ENCODE measurements at places on chromosomes 13 and 19.

GRCh38 chr13:98879957-98880356 is 97.9 kb downstream of the DOCK9 start:
- peak; percentile 69 for DNase-seq

DNA sequence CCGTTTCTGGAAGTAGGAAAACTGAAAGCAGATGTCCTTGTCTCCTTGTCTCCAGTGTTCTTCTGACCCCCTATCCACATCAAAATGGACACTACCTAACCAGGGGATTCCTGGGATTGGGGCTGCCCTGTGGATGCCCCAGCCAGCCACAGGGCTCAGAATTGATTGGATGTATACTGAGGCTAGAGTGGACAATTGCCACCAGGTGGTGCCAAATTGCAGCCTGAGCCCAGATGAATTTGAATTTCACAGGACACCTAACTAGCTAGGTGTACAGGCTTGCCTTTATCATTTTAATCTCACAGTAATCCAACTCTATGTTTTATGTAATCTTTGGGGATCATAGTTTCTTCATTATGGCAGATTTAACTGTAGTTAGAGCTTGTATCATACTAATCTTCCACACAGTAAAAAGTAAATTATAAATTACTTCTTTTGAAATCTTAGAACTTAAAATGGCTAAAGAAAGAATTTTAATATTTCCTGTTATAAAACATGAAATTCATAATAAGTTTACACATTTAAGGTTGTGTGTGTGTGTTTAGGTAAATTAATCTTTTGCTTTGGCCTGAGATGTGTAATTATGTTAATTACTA is 58.0 kb downstream of the PIBF1 start:
- DNase-seq = no peak

- DNase-seq = no peak
These were observed 33.6 kb downstream of the ELF1 start for GRCh38 chr13:40985381-40986100.

DNA sequence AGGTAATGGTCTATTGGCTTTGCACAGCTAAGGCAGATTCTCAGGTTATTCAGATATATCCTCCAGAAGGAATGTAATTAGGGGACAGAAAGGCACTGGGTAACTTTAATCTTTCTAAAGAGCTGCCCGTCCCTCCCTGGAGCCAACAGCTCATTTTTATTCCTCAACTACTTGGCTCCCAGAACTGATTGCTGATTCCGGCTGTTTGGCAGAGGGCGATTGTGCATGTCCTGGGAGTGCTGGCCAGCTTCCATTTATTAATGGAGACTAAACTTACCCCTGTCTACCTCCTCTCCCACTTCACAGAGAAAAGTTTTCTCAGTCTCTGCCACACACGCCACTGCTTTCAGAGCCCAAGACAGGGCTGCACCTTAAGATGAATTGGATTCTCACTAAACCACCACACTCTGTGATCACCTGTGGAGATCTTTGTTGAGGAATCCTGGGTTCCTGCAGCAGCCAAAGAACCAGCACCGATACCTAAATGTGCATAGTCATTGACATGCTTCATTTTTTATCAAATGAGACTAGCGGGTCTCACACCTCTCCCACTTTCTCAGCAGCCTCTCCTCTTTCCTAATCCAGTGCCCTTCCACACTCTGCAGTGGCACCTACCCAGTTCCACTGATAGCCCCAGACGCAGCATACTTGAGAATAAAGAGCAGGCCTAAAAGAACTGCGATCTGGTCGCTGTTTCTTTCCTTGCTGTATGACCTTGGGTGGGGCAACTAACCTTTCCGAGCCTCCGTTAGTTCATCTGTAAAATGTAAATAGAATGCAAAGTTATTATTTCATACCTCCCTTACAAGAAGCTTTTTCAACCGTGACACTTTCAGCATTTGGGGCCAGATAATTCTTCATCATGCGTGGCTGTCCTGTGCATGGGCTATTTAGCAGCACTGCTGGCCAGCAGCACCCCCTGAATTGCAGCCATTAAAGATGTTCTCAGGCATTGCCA is 648.7 kb downstream of the UQCRFS1 start:
- no peak for DNase-seq

DNA sequence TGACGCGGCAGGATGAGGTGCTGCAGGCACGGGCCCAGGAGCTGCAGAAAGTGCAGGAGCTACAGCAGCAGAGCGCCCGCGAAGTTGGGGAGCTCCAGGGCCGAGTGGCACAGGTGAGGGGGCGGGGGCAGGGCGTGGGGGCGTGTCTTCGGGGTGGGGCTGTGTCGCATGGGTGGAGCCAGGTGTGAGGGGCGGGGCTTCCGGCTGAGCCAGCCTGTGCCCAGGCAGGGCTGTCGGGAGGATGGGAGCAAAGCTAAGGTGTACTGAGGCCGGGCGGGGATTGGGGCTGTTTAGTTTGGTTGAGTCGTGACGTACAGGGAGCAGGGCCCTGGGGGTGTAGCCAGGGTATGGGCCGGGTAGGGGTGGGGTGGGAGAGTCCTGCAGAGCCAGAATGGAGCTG is 62.3 kb downstream of the KCNC3 start:
- DNase-seq = no peak

DNA sequence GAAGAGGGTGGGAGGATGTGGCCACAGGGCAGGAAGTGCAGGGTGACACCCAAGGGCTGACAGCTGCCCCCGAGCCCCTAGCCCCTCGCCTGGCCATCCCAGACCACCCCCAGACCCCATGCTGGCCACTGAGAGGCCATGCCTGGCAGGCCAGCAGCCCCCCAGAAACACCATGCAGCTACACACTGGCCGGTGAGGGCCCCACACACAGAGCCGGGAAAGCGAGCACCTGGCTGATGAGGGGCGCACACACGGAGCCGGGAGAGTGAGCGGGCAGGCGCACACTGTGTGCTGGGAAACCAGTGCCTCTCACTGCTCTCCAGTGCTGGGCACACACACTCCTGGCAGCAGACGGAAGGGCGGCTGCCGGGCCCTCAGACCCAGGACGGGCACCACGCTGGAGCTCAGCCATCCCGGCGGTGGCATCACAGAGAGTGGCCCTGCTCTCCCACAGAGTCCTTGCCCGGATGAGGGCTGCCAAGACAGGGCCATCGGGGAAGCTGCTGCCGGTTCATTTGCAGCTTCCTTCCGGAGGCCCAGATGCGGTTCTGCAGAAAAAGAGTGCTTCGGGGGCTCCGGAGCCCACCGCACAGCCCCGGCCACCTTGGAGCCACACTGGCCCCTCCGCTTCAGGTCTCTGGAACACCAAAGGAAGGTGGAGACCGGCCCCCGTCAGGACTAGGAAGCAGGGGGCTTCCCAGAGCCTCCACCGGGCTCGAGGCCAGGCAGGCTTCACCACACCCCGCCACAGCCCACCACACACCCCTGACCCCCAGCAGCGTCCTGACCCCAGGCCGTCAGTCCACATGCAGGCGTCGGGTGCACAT is 76.4 kb downstream of the SPACA7 start:
- no peak for DNase-seq

DNA sequence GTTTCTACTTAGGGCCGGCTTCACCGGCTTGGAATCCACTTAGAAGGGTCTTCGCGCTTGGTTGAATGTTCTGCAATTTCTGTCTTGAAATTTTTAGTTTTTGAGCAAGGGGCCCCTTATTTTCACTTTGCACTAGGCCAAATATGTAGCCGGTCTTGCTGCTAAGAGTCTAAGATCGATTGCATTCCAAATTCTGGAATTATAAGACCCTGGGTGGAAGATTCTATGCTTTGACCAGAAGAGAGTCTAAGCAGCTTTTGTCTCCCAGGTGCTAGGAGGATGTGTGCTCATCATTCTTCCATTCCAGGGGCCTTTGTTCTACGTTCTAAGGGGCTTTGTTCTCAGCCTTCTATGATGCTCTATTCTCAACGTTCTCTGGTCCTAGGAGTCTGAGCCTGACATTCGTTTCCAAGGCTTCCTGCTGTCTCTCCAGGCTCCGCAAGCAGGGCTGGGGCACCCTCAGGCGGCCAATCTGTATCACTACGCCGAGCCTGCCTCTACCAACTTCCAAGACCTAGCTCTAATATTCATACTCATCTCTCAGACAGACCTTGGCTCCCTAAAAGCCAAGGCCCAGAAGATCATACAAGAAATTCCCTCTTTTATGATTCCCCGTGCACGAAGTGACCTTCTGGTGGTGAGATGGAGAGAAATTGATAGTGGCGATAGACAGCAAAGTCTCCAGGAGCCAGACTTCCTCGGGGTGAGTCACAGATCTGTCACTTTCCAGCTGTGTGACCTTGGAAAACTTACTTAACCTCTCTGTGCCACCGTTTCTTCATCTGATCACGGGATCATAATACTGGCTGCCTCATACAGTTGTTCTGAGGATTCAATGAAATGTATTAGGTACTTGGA is 982 bp upstream of the DACT3 start:
- DNase-seq = peak; percentile 69

- no peak for DNase-seq
These were observed 482.0 kb downstream of the ZNF536 start for GRCh38 chr19:30854207-30854606.

Measured in gastrocnemius medialis (tissue), 4 donors.